ENCODE measurements at places on chromosomes 1 and 21.
A peak's percentile ranks its signal among the peaks of the same experiment; 100 is the strongest.

GRCh38 chr1:178938959-178939317, 68.1 kb upstream of the ANGPTL1 start:
- no peak for DNase-seq

- no peak for DNase-seq
Measured at GRCh38 chr1:21509351-21510112, at the start of gene ALPL. Gene ALPL, plus strand, starts transcription at chr1:21509423. Its CDS starts 44,659 bp downstream, at chr1:21554082.

DNA sequence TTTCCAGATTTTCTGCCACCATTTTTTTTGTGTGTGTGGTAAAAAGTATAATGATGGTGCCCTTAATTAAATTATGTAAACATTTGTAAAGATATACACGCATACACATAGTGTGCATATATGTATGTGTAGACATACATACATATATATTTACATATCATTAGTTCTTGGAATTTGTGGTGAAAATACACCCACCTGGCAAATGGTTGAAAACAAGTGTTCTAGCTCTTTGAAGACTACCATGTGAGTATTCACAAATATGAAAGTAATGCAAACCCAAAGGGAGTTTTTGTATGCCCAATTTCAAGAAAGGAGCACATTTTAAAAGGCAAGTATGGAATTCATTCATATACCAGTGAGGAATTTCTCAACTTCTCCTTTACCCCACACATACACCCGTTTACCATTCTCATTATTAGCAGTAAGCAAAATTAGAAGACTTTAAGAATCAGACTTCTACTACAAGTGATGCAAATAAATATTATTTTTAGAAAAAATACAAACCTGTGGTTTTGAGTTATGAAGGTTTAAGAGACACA, 8.0 kb downstream of the RABGAP1L start:
- DNase-seq, result no peak

DNA sequence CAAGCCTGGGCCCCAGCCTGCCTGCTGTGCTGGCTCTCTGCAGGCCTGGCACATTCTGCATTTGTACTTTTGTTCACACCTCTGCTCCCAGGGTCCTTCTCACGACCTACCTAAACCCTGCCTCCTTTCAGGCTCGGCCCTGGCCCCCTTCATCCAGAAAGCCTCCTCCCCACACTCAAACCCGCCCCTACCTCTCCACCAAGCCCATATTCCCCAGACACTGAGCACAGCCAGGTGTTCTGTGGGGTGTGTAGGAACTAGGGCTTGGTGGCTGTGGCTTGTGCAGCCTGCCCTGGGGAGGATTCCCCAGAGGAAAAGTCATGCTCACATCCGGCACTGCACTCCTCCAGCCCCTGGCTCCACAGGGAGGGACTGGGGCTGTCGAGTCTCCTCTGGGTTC, 8.2 kb upstream of the MIXL1 start:
- DNase-seq, result no peak

- no peak for DNase-seq
Measured at GRCh38 chr1:71804140-71804539, 478.2 kb downstream of the NEGR1 start.

- peak; percentile 77 for DNase-seq
Measured at GRCh38 chr1:174990382-174990999, 9.3 kb upstream of the CACYBP start.

DNA sequence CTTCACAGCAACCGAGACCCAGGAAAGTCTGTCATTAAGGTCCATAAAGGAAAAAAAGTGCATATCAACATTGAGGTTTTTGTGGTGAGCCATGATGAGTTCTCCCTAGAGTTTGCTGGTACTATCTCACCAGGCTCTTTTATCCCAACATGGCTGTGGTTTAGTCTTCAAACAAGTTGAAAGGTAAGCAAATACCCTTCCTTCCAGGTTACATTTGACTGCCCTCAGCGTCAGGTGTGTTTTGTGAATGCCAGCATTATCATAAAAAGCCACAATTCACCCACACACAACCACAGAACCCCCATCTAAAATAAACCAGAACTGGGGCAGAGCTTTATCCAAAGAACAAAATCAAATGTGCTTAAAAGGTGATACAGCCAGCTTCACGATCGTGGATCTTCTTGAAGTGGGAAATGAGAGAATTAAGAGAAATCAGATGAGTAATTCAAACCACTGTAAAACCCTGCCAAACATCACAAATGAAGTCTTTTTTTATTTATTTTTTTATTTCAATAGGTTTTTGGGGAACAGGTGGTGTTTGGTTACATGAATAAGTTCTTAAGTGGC, 64.7 kb downstream of the SETD4 start:
- DNase-seq, result no peak

DNA sequence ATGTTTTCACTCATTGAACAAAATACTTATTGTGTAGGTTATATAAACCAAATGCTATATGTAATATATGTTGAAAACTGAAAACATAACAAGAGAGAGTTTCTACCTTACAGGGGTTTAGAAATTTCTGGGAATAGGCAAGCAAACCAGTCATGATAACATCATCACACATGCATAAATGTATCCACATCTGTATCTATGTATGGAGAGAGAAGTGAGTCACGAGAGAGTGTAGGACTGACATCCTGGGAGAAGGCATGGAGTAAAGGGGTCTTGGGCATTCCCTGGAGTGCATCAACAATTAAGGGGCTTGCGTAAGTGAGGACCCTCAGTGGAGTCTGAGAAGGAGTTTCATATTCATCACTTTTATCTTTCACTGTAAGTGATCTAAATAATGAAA, 65.5 kb downstream of the PCNX2 start:
- no peak for DNase-seq

- DNase-seq, result no peak
Measured at GRCh38 chr1:169576241-169576934, 9.9 kb downstream of the F5 start.

DNA sequence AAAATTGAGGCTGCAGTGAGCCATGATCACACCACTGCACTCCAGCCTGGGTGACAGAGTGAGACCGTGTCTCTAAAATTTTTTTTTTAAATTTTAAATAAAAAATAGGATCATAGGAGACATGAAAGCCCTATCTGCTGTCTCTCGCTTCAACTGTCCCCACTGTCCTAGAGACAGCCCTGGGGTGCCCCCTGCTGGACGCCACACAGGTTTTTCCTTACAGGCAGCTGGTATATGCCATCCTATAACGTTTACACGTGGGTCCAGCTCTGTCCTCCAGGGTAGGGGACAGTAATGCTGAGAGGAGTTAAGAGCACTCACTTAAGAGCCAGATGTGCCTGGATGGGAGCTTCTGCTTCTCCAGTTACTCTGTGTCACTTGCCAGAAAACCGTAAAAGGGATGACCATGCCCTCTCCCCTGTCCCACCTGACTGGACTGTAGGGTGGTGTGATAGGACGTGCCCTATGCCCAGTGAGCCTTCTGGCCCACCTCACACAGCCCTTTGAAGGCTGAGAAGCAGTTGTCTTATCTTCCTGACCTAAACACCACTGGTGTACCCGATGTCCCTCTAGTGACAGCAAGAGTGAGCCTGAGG, 8.5 kb downstream of the FBXO2 start:
- DNase-seq, result peak; percentile 60

- no peak for DNase-seq
Measured at GRCh38 chr21:43771199-43771675, 4.9 kb downstream of the CSTB start.

- peak; percentile 24 for DNase-seq
Measured at GRCh38 chr1:26234644-26235370, 807 bp downstream of the CEP85 start.

DNA sequence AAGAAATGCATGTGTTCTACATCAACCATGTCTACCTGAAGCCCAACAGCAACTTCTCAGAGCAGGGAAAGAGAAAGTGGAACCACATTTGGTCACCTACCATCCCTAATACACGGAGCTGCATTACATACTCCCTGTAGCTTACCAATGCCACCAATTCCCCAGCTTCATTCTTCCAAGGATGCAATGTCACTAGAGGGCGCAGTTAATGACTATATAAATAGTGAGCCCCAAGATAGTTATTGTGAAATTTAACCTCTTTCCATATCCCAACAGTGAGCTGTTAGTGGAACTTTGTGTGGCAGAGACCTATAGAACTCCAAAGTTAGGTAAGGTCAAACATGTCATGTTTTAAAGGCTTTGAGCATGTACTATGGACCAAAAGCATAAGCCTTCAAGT, 618.3 kb downstream of the SMYD3 start:
- no peak for DNase-seq

DNA sequence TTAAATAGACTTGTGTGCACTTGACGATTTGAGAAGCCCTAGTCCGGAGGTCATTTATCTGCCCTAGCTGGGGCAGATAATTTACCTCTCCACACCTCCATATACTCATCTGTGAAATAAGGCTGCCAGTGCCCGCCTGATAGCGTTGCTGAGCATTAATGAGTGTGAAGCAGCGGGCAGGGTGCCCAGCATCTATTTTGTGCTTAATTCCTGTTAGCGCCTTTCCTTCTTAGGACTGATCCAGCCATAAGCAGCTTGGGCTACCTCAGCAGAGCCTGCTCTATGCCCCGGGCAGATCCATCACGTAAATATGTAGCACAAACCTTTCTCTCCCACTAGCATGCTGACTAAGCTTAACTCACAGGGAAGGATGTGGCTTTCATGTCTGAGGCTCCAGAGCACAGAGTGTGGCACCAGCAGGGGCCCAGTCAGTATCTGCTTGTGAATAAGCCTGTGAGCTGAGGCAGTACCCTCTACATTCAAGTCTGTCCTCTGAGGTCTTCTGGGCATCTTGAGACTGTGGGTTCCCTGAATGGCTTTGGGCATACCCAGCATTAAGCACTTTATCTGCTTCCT, 21.5 kb upstream of the RNF187 start:
- DNase-seq, result no peak

DNA sequence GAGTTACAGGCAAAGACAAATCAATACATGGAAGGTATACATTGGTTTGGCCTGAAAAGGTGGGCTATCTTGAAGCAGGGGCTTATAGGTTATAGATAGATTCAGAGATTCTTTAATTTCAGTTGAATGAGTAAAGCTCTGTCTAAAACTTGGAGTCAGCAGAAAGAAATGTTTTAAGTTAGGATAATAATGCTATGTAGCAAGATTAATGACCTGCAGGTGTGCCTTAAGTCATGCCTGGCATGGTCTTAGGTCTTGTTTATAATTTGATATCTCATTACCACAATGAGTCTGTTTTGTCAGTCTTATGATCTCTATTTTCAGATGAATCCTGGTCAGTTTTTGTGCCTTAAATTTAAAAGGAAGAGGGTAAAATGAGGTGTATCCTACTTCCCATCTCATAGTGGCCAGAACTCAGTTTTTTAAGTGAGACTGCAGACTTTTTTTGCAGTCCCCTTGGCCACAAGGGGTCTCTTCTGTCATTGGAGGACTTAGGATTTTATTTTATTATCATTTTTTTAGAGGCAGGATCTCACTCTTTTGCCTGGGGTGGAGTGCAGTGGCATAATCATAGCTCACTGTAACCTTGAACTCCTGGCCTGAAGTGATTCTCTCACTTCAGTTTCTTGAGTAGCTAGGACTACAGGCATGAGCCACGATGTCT, 21.3 kb upstream of the PGBD2 start:
- DNase-seq, result no peak

DNA sequence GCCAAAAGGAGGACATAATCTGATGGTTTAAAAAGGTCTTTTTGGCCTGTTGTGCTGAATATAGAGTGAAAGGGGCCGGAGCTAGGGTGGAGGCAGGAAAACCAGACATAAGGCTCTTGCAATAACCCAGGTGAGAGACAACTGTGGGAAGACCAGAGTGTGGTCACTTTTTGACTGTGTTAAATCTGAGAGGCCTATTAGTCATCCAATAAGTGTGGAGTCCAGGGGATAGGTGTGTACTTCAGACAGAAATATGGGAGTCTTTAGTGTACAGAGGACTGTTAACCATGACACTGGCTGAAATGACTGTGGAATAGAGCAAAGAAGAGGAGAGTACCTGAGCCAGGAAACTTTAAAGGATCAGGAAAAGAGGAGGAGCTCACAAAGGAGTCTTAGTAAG, 89.3 kb downstream of the VAV3 start:
- no peak for DNase-seq

GRCh38 chr1:197144570-197145325, 1.7 kb downstream of the ASPM start:
- DNase-seq, result no peak

DNA sequence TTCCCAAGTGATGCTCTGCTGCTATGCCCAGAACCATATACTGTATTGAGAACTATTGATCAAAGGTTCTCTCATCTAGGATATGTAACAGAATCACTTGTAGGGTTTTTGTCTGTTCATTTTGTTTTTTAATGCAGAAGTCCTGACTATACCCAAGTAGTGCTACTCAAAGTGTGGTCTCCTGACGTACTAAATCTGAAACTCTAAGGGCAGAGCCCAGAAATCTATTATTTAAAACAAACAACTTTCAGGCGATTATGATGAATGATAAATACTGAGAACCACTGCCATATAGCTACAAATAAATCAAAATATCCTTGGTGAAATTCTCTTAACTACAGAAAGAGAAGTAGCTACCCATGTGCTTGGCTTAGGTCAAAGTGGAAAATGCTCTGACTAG, 10.1 kb downstream of the ZZZ3 start:
- DNase-seq, result no peak

DNA sequence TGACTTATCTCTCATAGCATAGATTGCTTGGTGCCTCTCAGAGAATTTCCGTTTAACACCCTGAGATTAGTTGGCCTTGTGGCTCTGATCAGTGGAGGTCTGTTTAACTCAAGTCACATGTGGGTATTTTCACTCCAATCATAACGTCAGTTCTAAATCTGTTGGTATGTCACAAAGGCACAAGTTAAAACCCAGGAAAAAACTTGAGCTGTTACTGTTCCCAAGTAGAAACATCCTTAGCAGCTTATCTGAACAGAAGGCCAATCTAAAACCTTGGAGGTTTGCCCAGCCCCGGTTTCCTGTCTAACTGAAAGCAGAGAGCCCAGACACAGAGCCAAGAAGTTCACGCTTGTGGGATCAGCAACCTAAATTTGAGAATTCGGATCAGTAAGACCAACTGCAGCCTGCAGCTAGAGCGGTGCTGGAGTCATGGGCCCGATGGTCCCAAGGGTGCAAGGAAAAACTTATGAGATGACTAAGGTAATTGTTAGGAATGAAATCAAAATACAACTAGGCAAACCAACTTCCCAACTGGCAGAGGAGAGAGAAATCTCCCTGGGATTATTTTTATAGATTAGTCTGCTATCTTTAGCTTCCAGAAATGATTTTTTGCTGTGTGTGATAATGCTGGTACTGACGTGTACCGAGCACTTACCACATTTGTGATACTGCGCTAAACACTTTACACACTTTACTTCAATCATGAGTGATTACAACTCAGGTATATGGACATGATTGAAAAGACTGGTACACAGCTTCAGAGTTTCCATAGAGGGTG, 90.2 kb upstream of the C1orf21 start:
- DNase-seq, result no peak
